T-helper 2 cell treated with Interferon-gamma antibody and Interleukin-4, amounts not matched to agents 100 ng/mL and 5 ng/mL, for 36 hours (primary cell): ENCODE measurements at places on chromosomes 2 and 18. TPM values are rescaled to one million over a fixed set of nuclear protein-coding genes. Genes with fewer than 3 reads are reported as not detected.

CERKL gene
- 0.07 TPM in 1 of 2 replicates, not detected in the other for total RNA-seq

ANKRD29 gene
- 0.07 TPM in 1 of 2 replicates, not detected in the other for total RNA-seq

ANO7 gene
- total RNA-seq = 0.32 and 0.52 TPM in 2 replicates

MC4R gene
- total RNA-seq = not detected in 2 replicates

UGT1A4 gene
- not detected in 2 replicates for total RNA-seq

DNAH7 gene
- 0.11 TPM in 1 of 2 replicates, not detected in the other for total RNA-seq

CNDP1 gene
- total RNA-seq = 0.25 TPM in 1 of 2 replicates, not detected in the other

IL1F10 gene
- not detected in 2 replicates for total RNA-seq

DGUOK gene
- 63.9 and 65.6 TPM in 2 replicates for total RNA-seq

MARCO gene
- not detected in 2 replicates for total RNA-seq

DLGAP1 gene
- not detected in 2 replicates for total RNA-seq

MPPE1 gene
- 55.0 and 58.5 TPM in 2 replicates for total RNA-seq

SRD5A2 gene
- total RNA-seq = 0.05 TPM in 2 replicates

CPO gene
- not detected in 2 replicates for total RNA-seq

PHLPP1 gene
- 12.7 and 17.7 TPM in 2 replicates for total RNA-seq

ACP1 gene
- 94.9 and 96.8 TPM in 2 replicates for total RNA-seq
